ENCODE measurements at places on chromosomes 16 and 17.

GRCh38 chr17:1742371-1743087 lies at the start of gene SERPINF2:
SERPINF2 (plus strand) TSS chr17:1742871; CDS start chr17:1744996, 2,125 bp downstream.
- H3K4me1 ChIP-seq: no peaks in the 10 kb centered on the region
- H3K4me3 ChIP-seq: no peak within 1 kb of the TSS
- H3K27ac ChIP-seq: no peak within 1 kb of the TSS
- peaks cover 3% of the 10 kb centered on the region for H3K36me3 ChIP-seq
- DNase-seq: no peak

GRCh38 chr16:88331989-88332920 lies 50.5 kb upstream of the ZNF469 start:
- no peak overlapping the region for H3K4me3 ChIP-seq
- H3K27ac ChIP-seq: no peak overlapping the region
- H3K27me3 ChIP-seq: no peaks in the 10 kb centered on the region
- H3K4me1 ChIP-seq: no peaks in the 10 kb centered on the region
- DNase-seq: no peak

DNA sequence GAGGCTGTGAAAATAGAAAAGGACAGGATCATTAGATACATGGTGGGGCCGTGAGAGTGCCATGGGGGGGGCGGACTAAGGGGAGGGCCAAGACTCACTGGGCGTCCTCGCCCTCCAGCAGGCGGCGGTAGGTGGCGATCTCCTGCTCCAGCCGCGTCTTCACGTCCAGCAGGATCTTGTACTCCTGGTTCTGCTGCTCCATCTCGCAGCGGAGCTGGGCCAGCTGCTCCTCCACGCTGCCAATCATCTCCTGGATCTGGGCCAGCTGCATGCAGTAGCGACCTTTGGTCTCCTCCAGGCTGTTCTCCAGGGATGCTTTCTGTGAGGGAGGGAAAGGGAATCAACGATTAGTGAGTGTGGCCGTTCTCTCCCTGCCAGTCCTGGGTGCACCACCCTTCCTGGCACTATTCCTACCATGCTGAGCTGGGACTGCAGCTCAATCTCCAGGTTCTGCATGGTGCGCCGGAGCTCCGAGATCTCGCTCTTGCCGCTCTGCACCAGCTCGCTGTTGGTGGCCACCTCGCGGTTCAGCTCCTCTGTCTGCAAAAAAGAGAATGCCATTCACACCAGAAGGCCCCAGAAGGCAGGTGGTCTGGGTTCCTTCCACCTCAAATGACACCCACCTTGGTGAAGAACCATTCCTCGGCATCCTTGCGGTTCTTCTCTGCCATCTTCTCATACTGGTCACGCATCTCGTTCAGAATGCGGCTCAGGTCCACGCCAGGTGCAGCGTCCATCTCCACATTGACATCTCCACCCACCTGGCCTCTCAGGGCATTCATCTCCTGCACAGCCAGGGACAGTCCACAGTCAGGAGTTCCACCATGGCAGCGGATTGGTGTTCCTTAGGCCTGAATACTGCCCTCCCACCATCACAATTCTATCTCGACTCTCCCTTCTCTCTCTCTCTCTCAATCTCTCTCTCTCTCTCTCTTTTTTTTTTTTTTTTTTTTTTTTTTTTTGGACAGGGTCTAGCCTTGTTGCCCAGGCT lies 3.3 kb downstream of the KRT14 start:
- H3K27ac ChIP-seq: no peak overlapping the region
- peaks cover 4% of the 10 kb centered on the region for H3K27me3 ChIP-seq
- DNase-seq: no peak
- H3K4me3 ChIP-seq: no peak overlapping the region

- no peak overlapping the region for H3K27ac ChIP-seq
- no peak for DNase-seq
- no peaks in the 10 kb centered on the region for H3K27me3 ChIP-seq
- no peaks in the 10 kb centered on the region for H3K4me1 ChIP-seq
- no peak overlapping the region for H3K4me3 ChIP-seq
- H3K36me3 ChIP-seq: no peaks in the 10 kb centered on the region
Observed at GRCh38 chr16:59699786-59700185, 965.7 kb upstream of the GOT2 start.

GRCh38 chr17:67834634-67835033 lies 9.3 kb downstream of the BPTF start:
- H3K27me3 ChIP-seq: no peaks in the 10 kb centered on the region
- H3K4me3 ChIP-seq: no peak overlapping the region
- no peak overlapping the region for H3K27ac ChIP-seq
- peaks cover 20% of the 10 kb centered on the region for H3K4me1 ChIP-seq
- no peak for DNase-seq

- H3K4me3 ChIP-seq: no peak overlapping the region
- no peak overlapping the region for H3K27ac ChIP-seq
- H3K36me3 ChIP-seq: no peaks in the 10 kb centered on the region
- no peaks in the 10 kb centered on the region for H3K4me1 ChIP-seq
- DNase-seq: no peak
Observed at GRCh38 chr17:31528291-31528874, 136.9 kb downstream of the RAB11FIP4 start.

DNA sequence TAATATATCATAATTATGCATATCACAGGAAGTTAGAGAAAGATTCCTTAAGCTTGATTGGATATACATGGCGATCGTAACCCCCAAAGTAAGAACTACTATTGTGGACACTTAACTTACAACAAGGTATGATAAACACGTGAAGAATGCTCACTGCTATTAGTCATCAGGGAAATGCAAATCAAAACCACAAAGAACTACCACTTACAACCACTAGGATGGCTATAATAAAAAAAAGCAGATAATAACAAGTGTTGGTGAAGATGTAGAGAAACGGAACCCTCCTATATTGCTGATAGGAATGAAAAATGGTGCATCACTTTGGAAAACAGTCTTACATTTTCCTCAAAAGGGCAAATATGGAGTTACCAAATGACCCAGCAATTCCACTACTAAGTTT lies 265.9 kb downstream of the SLC39A11 start:
- no peak for DNase-seq
- H3K27me3 ChIP-seq: no peaks in the 10 kb centered on the region
- no peak overlapping the region for H3K4me3 ChIP-seq
- no peaks in the 10 kb centered on the region for H3K36me3 ChIP-seq
- no peak overlapping the region for H3K27ac ChIP-seq
- H3K4me1 ChIP-seq: no peaks in the 10 kb centered on the region

- no peaks in the 10 kb centered on the region for H3K4me1 ChIP-seq
- no peak overlapping the region for H3K27ac ChIP-seq
- no peaks in the 10 kb centered on the region for H3K36me3 ChIP-seq
Observed at GRCh38 chr16:8505327-8505991, 84.9 kb downstream of the TMEM114 start.

GRCh38 chr17:43680461-43680860 lies 18.7 kb upstream of the MEOX1 start:
- H3K4me3 ChIP-seq: no peak overlapping the region
- no peaks in the 10 kb centered on the region for H3K36me3 ChIP-seq
- H3K27me3 ChIP-seq: peaks cover 30% of the 10 kb centered on the region
- H3K4me1 ChIP-seq: peaks cover 10% of the 10 kb centered on the region
- no peak for DNase-seq

DNA sequence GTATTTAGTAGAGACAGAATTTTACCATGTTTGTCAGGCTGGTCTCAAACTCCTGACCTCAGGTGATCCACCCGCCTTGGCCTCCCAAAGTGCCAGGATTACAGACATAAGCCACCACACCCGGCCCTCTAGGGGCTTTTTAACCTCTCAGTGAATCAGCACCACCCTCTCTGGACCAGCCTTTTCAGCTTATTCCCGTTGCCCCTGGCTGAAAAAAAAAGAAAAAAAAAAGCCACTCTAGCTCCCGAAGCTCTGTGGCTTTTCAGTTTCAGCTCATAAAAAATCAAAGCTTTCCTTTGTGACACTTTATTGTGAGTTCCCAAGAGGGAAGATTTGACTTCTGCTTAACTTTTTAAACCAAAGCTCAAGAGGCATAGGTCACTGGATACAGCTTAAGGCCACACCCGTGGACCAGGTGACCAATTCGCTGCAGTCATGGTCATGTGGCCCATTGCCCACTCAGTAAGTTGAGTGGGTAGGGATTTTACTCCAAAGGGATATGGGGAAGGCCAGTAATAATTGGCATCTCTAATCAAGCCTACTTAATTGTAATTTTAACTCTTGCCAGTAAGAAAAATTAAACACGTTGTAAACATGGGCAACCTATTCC lies 46.6 kb upstream of the MED13 start:
- no peaks in the 10 kb centered on the region for H3K36me3 ChIP-seq
- H3K27ac ChIP-seq: no peak overlapping the region
- DNase-seq: no peak
- no peaks in the 10 kb centered on the region for H3K27me3 ChIP-seq
- no peaks in the 10 kb centered on the region for H3K4me1 ChIP-seq

DNA sequence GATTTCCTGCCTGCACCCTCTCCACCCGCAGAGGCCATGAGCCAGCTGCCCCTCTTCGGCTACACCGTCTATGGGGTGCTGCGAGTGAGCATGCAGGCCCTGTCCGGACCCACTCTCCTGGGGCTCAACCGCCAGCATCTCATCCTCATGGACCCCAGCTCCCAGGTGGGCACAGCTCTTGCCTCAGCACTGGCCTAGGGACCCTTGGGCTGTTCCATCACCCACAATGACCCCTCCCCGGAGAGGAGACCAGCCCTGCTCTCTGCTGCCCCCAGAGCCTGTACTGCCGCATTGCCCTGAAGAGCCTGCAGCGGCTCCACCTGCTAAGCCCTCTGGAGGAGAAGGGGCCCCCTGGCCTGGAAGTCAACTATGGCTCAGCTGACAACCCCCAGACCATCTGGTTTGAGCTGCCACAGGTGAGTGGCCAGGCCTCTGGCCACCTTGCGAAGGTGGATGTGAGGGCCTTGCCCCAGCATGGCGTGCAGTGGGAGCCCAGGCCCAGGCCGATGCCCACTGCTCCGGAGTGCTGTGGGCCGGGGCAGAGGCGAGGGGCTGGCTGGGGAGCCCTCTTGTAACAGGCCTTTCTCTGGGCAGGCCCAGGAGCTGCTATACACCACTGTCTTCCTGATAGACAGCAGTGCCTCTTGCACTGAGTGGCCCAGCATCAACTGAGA lies 7.3 kb upstream of the SMIM5 start:
- no peak overlapping the region for H3K4me3 ChIP-seq
- DNase-seq: peak; percentile 59
- no peak overlapping the region for H3K27ac ChIP-seq
- peaks cover 18% of the 10 kb centered on the region for H3K36me3 ChIP-seq

DNA sequence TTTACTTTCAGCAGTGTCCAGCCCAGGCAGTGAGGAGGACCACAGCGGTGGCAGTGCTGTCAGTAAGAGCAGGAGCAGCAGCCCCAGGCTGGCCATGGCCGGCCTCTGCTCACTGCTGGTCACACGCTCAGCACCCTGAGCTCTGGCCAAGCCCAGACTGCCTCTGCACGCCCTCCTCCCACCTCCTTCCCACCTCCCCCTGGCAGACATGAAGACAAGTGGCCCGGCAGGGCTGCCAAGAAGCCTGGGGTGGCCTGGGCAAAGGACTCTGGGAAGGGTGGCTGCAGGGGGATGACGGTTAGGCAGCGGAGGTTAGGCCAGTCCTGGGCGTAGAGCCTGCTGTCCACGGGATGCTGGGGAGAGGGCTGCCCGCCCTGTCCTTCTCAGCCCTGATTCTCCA lies at the start of gene C16orf89:
Gene C16orf89, minus strand, starts transcription at position 144 of the 400 bp plus-strand sequence. Its CDS starts 48 bp downstream, at position 96.
- peaks cover 8% of the 10 kb centered on the region for H3K27me3 ChIP-seq
- no peak within 1 kb of the TSS for H3K27ac ChIP-seq
- no peak within 1 kb of the TSS for H3K4me3 ChIP-seq
- DNase-seq: no peak
- no peaks in the 10 kb centered on the region for H3K36me3 ChIP-seq

DNA sequence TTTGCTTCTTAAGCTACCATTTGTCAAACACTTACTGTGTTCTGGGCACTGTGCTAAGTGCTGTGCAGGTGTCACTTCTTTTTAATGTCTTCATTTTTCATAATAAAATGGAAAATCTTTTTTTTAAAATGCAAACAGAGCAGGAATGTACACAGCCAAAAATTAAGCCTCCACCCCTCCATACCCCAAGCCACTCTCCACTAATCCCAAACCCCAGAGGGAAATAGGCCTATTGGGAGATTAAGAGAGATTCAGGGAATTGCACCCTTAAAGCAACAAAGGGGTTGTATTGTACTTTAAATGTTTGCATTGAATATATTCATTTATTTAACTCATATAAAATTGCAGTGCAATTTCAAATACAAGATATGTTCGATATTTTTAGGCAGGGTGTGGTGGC lies 28.6 kb upstream of the GAN start:
- no peak for DNase-seq
- H3K4me3 ChIP-seq: no peak overlapping the region
- no peaks in the 10 kb centered on the region for H3K4me1 ChIP-seq
- H3K27me3 ChIP-seq: peaks cover 3% of the 10 kb centered on the region

GRCh38 chr16:88088161-88088581 lies 136.9 kb downstream of the BANP start:
- no peaks in the 10 kb centered on the region for H3K4me1 ChIP-seq
- H3K4me3 ChIP-seq: no peak overlapping the region

GRCh38 chr17:48155889-48156611 lies 48.5 kb downstream of the SNX11 start:
- no peak overlapping the region for H3K4me3 ChIP-seq
- peaks cover 35% of the 10 kb centered on the region for H3K27me3 ChIP-seq
- H3K4me1 ChIP-seq: no peaks in the 10 kb centered on the region
- H3K36me3 ChIP-seq: no peaks in the 10 kb centered on the region
- H3K27ac ChIP-seq: no peak overlapping the region
